ENCODE measurements at places on chromosomes 11 and 22.

GRCh38 chr11:119756169-119756865, 27.3 kb upstream of the NECTIN1 start:
- DNase-seq, result no peak

DNA sequence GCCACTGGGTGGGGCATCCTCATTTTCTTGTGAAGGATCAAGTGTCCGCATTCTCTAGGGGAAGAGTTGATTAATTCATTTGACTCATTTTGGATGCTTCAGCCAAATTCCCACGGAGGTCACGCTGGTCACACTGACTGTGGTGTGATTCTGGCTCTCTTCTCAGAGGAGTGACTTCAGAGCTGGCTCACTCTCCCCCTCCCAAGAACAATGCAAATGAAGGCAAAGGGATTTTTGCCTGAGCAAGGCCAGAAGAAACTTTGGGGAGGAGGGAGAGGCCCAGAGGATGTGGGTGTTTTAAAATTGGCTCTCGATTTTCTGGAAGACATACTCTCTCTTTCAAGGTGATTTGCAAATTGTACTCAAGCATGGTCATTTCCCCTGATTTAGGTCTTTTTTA, 51.1 kb upstream of the LMO2 start:
- no peak for DNase-seq

- peak; percentile 23 for DNase-seq
These were observed 539 bp downstream of the SLC35C1 start for GRCh38 chr11:45805305-45806071.

DNA sequence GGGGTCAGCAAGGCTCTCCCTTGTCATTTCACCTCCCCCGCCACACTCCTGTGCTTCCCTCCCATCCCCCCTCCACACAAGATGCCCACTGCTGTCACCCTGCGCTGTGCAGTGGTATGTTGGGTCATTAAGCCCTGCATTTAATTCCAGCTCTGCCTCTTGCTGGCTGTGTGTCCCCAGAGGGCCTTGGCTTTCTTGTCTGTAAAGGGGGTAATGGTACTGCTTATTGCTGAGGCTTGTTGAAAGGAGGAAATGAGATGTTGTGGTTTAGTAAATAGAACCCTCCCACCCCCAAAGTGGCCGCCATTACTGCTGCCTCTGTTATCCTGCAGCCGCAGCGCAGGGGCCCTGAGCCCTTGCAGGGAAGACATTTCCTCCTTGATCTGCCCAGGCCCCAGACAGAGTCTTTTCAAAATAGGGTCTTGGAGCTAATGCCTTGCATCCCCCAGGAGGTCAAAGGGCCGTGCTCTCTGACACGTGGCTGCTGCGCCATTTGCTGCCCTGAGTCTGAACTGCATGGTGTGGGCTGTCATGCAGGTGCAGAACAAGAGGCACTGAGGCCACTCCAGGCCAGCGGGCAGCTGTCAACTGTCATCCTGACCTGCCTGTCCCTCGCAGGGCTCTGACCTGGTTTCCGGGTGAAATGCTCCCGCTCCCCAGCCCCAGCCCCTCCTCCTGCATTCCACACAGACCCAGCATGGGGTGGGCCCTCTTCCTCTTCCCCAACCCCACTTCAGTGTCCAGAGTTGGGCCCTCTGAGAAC, 18.7 kb downstream of the PVALB start:
- no peak for DNase-seq

GRCh38 chr11:32187111-32187510, 96.2 kb downstream of the RCN1 start:
- DNase-seq, result no peak

- DNase-seq, result no peak
These were observed 13.1 kb downstream of the LARGE2 start for GRCh38 chr11:45935349-45936064.

GRCh38 chr11:100484948-100485347, 202.1 kb upstream of the ARHGAP42 start:
- no peak for DNase-seq

DNA sequence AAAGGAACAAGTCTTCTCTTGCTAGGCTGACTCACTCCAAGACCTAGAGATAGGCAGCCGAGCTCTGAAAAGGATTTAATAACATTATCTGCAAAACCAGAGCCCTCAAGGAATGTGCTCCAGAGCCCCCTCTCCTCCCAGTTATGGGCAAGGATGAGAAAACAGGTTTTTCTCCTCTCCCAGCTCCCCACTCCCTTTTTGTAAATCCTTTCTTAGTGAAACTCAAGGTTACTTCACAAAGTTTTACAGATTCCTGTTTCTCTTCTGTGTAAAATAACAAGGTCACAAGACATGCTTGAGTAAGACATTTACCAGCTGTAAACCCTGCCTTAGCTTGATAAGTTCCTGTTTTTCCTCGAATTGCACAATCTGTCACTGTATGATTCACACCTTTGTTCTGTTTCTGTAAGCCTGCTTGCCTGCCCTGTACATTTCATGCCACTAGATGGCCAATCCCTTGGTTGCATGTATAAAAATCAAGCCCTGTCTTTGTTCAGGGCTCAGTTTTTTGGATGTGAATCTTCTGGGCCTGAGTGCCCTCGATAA, 489.4 kb downstream of the KCNA4 start:
- no peak for DNase-seq

DNA sequence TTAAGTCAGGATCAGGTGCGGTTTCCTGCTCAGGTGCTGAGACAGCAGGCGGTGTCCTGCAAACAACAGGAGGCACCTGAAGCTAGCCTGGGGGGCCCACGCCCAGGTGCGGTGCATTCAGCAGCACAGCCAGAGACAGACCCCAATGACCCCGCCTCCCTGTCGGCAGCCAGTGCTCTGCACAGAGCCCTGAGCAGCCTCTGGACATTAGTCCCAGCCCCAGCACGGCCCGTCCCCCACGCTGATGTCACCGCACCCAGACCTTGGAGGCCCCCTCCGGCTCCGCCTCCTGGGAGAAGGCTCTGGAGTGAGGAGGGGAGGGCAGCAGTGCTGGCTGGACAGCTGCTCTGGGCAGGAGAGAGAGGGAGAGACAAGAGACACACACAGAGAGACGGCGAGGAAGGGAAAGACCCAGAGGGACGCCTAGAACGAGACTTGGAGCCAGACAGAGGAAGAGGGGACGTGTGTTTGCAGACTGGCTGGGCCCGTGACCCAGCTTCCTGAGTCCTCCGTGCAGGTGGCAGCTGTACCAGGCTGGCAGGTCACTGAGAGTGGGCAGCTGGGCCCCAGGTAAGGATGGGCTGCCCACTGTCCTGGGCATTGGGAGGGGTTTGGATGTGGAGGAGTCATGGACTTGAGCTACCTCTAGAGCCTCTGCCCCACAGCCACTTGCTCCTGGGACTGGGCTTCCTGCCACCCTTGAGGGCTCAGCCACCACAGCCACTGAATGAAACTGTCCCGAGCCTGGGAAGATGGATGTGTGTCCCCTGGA, at the start of gene MYO7A:
TSS of gene MYO7A (plus strand) at position 327 of the 772 bp plus-strand sequence. CDS start 2,389 bp downstream, outside the sequence.
- no peak for DNase-seq

DNA sequence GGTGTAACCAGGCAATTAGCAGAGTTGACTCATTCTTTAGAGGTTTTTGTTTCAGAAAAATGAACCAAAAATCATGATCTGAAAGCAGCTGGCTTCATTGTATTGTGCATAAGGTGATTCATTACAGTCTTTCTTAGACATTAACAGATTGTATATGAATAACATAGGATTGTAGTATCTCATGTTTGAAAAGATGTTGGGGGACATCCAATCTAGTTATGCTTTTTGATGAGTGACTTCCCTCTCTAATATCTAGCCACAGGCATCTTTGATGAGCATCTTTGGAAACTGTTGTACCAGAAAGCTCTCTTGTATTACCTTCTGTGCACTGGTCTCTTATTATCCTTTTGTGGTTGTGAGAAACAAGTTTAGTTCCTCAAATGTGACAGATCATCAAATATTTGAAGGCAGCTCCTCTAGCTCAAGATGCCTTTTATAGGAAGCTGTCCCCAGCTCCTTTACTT, 8.3 kb downstream of the GRK3 start:
- DNase-seq, result no peak

DNA sequence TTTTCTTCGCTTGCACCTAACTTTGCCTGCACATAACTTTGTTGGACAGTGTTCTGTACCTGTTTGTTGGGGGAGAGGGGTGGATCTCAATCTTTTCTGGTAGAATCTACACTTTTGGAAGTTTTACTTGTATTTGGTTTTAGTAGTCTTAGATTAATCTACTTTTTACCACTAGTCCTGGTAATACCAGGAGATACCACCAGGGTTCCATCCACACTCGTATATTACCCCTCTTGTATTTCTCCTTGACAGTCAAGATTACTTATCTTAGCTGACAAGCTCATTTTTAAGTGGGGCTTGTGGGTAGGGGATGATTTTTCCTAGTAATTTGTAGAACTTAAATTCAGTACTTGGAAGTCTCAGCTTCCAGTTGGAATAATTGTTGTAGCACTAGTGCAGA, 37.3 kb upstream of the TECTA start:
- DNase-seq, result no peak
